ENCODE measurements at places on chromosomes 3 and 15.

DNA sequence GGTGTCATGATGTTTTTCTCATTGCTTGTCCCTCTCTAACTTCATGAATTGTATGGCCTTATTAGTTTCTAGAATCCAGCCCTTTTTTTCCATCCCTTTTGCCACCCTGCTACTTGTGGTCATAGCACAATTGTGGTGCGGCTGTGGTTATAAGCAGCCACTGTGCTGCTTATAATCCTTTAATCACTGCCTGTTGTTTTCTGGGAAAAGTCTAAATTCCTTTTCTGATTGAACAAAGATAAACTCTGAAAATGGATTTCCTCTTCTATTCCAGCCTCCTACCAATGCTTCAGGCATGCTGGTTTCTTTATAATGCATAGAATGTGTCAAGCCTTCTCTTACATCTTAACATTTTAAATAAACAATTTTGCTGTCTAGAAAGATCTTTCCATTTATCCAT lies 319.5 kb downstream of the C3orf38 start:
- DNase-seq: no peak

DNA sequence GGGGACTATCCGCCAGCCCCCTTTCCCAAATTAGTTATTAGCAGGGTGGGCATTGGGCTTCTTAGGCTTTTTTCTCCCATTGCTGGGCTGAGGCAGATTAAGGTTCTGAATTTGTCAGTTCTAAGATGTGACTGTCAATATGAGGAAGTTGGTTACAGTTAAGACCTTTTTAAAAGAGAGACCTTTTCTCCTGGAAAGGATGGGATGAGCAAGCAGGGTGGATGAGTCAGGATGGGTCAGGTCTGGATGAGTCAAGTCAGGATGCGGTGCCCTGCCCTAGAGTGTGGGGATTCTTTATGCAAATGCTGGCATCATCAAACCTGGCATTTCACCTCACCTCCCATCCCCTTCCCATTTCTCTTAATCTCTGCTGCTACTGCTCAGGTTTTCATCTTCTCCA lies 1.9 kb downstream of the AEN start:
- peak; percentile 83 for DNase-seq

- no peak for DNase-seq
Measured at GRCh38 chr3:133112666-133113065, 74.5 kb downstream of the TMEM108 start.

- no peak for DNase-seq
Measured at GRCh38 chr3:120685411-120685810, 3.4 kb upstream of the HGD start.

DNA sequence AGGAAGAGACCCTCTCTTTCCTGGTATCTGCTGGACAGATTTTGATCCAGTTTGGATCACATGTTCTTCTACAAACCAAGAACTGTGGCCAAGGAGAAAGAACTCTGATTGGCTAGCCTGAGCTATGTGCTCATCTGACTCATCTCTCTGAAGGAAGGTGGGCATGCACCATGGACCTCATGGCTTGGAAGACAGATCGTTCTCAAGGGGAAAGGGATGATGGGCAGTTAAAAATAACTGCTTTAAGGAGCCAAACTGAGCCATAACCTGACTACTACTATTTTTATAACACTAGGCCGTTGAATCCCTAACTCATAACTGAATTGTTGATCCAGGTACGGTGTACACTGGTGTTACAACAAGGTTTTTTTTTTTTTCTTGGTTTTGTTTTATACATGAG lies 112.4 kb downstream of the B3GALNT1 start:
- DNase-seq: no peak

- no peak for DNase-seq
Measured at GRCh38 chr3:7484636-7485035, 623.7 kb downstream of the GRM7 start.

GRCh38 chr15:94411846-94412245 lies 180.5 kb downstream of the MCTP2 start:
- no peak for DNase-seq

DNA sequence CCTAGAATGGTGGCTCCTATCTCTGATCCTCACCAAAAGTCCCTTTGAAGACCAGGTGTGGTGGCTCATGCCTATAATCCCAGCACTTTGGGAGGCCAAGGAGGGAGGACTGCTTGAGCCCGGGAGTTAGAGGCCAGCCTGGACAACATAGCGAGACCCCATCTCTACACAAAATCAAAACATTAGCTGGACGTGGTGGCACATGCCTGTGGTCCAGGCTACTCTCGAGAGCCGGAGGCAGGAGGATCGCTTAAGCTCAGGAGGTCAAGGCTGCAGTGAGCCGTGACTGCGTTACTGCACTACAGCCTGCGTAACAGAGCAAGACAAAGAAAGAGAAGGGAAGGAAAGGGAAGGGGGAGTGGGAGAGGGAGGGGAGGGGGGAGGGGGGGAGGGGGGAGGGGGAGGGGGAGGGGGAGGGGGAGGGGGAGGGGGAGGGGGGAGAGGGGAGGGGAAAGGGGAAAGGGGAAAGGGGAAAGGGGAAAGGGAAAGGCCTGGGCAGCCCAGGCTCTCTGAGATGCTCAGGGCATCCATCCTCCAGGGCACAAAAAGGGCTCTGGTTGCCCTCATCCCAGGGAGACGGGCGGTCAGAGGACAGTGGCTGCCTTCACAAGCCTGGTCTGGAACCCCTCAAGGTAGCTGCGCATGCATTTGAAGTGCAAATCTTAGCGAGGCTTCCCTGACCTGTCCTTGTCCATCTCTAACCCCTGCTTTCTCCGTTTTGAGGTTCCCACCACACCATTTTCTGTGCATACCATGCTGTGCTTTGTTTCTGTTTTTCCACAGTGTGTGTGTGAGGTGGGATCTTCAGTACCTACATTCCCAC lies 76.1 kb downstream of the LDHAL6B start:
- DNase-seq: no peak

GRCh38 chr3:20422391-20422790 lies 236.4 kb upstream of the SGO1 start:
- no peak for DNase-seq
